Endothelial cell of coronary artery (primary cell): ENCODE measurements at places on chromosomes 3 and 15. TPM values are rescaled to one million over a fixed set of nuclear protein-coding genes. Genes with fewer than 3 reads are reported as not detected.

The PPM1L gene
- total RNA-seq, result 0.94 and 1.2 TPM in 2 replicates

The PLCH1 gene
- total RNA-seq, result 0.09 TPM in 1 of 2 replicates, not detected in the other

The CORO2B gene
- total RNA-seq, result 2.7 and 6.6 TPM in 2 replicates

The ATP13A5 gene
- not detected in 2 replicates for total RNA-seq

The CYP11A1 gene
- not detected in 2 replicates for total RNA-seq

The SEMA3B gene
- total RNA-seq, result 0.27 and 1.3 TPM in 2 replicates

The KY gene
- total RNA-seq, result not detected in 2 replicates

The PLSCR5 gene
- total RNA-seq, result not detected in 2 replicates

The GOLGA6L4 gene
- total RNA-seq, result 1.0 and 1.1 TPM in 2 replicates

The XIRP1 gene
- not detected in 2 replicates for total RNA-seq

The ZDHHC19 gene
- total RNA-seq, result not detected in 2 replicates

The STT3B gene
- total RNA-seq, result 153 and 178 TPM in 2 replicates

The CFAP91 gene
- total RNA-seq, result 0.19 and 0.45 TPM in 2 replicates

The MEGF11 gene
- under 0.01 TPM in 1 of 2 replicates, not detected in the other for total RNA-seq

The DPPA4 gene
- total RNA-seq, result not detected in 2 replicates

The GPR27 gene
- not detected in 2 replicates for total RNA-seq

The ZNF717 gene
- total RNA-seq, result 5.0 and 15.1 TPM in 2 replicates

The TRIM59 gene
- total RNA-seq, result 15.2 and 20.3 TPM in 2 replicates

The TMEM44 gene
- total RNA-seq, result 44.8 and 76.4 TPM in 2 replicates

The FLNB gene
- 871 and 950 TPM in 2 replicates for total RNA-seq

The CNTN3 gene
- total RNA-seq, result 0.09 and 0.38 TPM in 2 replicates

The ANKUB1 gene
- not detected in 2 replicates for total RNA-seq

The GOLGA8S gene
- total RNA-seq, result under 0.01 and 0.09 TPM in 2 replicates

The SLC28A1 gene
- not detected in 2 replicates for total RNA-seq

The DAZL gene
- not detected in 2 replicates for total RNA-seq

The PRKAR2A gene
- 34.9 and 40.2 TPM in 2 replicates for total RNA-seq

The CYP8B1 gene
- not detected in 2 replicates for total RNA-seq

The EFHB gene
- total RNA-seq, result 0.27 and 0.28 TPM in 2 replicates

The IL16 gene
- 0.19 and 0.27 TPM in 2 replicates for total RNA-seq

The KNL1 gene
- total RNA-seq, result 8.2 and 20.7 TPM in 2 replicates

The NRROS gene
- total RNA-seq, result 1.9 and 5.2 TPM in 2 replicates

The RTP1 gene
- total RNA-seq, result not detected in 2 replicates

The OTOL1 gene
- not detected in 2 replicates for total RNA-seq

The KCNMB2 gene
- total RNA-seq, result not detected in 2 replicates

The SV2B gene
- 0.18 TPM in 1 of 2 replicates, not detected in the other for total RNA-seq

The ASB14 gene
- total RNA-seq, result not detected in 2 replicates

The PLIN1 gene
- 0.09 and 0.18 TPM in 2 replicates for total RNA-seq

The MORC1 gene
- not detected in 2 replicates for total RNA-seq

The CX3CR1 gene
- not detected in 2 replicates for total RNA-seq

The LRRC49 gene
- 4.3 and 6.3 TPM in 2 replicates for total RNA-seq

The ZNF619 gene
- total RNA-seq, result 5.4 and 5.6 TPM in 2 replicates

The MYH15 gene
- total RNA-seq, result 0.19 and 0.63 TPM in 2 replicates

The ANKRD34C gene
- not detected in 2 replicates for total RNA-seq

The UROC1 gene
- total RNA-seq, result not detected in 2 replicates

The ZNF385D gene
- total RNA-seq, result 0.27 and 0.38 TPM in 2 replicates

The CADM2 gene
- total RNA-seq, result under 0.01 TPM in 1 of 2 replicates, not detected in the other

The ARGFX gene
- not detected in 2 replicates for total RNA-seq

The GCNT3 gene
- total RNA-seq, result not detected in 2 replicates

The CACNA2D2 gene
- total RNA-seq, result not detected in 2 replicates

The MED12L gene
- 0.18 and 0.19 TPM in 2 replicates for total RNA-seq

The CXCR6 gene
- total RNA-seq, result not detected in 2 replicates

The SERPINI2 gene
- not detected in 2 replicates for total RNA-seq

The C3orf49 gene
- total RNA-seq, result not detected in 2 replicates

The PLSCR4 gene
- 34.5 and 94.1 TPM in 2 replicates for total RNA-seq

The BCL2A1 gene
- 0.19 and 2.3 TPM in 2 replicates for total RNA-seq

The MLF1 gene
- 6.6 and 6.7 TPM in 2 replicates for total RNA-seq

The CIAO2A gene
- 43.5 and 59.6 TPM in 2 replicates for total RNA-seq

The GOLGA6B gene
- not detected in 2 replicates for total RNA-seq
